ENCODE measurements at places on chromosomes 6 and 20.

DNA sequence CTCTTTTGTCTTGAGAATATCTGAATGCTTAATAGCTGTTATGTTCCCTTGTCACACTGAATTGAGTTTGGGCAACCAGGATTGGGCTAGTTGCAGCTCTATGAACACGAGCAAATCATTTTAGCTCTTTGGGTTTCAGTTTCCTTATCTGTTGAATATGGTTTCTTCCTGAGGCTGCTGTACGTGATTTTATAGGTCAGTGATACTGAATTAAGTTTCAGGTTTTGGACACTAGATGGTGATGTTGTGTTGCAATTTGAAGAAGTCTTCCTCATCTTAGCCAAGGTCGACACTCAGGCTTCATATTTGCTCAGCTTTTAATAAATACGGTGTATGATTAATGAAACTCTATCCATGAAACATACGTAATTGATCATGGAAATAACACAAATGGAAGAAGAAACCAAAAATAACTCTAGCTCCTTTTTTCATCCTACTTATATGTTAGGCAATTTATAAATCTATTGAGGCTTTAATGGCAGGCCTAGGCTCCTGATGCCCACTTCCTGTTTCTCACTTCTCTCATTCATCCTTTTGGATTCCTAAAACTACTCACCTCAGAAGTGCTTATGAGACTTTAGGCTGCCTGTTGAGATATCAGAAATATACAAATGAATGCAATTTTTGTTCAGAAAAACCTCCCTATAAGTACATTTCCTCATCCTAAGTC lies 354.1 kb upstream of the MAP3K7 start:
- DNase-seq = peak; percentile 23

- no peak for DNase-seq
These were observed 74.5 kb downstream of the MACROD2 start for GRCh38 chr20:14069796-14070195.

- DNase-seq = no peak
These were observed 738.6 kb upstream of the GJE1 start for GRCh38 chr6:141394125-141394536.

DNA sequence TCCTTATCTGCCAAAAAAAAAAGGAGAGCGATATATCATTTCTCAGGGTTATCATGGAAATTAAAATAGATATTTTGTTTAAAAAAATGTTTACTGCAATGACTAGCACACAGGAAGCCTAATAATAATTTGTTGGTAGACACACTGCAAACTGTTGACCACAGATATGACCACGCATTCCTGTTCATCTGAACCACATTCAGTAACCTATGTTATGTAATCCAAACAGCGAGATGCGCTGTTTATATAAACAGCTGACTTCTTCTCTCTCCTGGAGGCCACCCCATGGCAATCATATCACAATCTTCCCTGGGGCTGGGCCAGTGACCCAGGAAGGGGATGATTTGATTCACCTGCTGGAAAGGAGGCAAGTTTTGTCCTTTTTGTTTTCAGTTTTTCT lies 129.3 kb upstream of the UST start:
- no peak for DNase-seq

- no peak for DNase-seq
These were observed 97.9 kb downstream of the ARID1B start for GRCh38 chr6:156875062-156875461.

DNA sequence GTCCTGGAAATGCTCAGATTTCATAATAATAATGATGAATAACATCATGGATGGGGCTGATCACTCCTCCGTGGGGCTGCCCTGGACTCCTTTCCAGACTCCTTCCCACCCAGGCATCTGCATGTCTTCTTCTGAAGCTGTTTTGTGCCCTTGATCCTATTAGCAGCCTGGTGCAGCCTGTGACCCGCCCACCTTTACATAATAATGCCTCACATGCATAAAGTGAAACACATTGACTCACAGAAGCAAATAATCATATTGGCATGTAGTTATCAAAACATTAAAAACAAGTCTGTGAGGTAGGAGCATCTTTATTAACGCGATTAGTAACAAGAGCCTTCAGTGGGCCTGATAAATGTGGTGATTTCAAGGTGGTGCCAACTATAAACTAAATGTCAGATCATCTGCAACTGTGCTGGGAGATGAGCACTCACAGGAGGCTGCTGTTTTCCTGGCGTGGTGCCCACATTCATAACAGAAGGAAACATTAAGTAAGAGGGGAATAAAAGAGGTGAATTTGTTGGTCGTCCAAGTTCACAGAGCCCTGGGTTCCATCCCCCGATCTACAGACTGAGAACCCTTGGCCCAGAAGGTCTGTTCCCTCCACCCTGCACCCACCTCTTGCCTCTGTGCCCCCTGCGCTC lies 344.7 kb downstream of the CDH4 start:
- DNase-seq = no peak

GRCh38 chr20:63150391-63150898 lies 65.5 kb downstream of the YTHDF1 start:
- DNase-seq = no peak

DNA sequence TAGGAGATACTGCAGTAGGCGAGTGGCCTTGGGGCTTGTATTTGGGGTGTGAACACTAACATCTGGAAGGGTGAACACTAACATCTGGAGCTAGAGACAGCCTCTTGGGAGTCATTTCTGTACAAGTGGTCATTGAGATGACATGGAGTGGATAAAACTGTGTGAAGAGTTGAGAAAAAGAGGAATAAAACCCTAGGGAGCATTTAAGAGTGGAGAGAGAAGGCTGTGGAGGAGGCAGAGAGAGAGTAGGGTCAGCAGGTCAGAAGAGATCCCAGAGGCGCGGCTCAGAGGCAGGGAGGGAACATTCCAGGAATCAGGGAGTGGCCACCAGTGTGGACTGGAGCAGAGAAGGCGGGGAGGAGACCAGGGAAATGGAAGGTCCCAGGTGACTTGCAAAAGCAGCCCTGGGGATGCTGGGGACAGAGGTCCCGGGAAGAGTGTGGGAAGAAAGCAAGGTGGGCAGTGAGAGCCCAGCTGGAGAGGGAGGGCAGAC lies 202.0 kb upstream of the RNF24 start:
- DNase-seq = no peak

DNA sequence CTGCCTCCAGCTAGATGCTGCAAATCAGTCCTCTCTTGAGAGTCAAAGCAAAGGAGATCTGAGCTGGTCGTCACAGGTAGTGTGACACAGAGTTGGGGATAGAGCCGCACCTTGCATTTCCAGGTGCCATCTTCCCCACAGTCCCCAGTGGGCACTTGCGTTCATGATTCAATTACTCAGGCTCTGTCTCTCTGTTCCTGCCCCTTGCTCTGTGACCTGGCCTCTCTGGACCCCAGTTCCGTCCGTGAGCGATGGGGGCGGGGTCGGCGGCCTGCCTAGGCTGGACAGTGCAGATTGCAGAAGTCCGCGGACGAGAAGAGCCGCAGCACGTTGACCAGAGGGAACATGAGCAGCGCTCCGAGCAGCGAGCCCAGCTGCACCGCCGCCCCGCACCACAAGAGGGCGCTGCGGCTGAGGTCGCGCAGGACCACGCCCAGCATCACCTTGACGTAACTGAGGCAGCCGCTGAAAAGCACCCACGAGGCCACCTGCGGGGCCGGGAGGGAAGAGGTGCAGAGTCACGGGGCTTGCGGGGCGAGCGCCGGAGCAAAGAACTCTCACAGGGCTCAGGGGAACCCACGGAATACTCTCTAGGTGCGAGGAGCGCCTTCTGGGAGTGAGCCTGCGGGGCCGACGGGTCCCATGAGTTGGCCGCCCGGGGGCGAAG lies 7.4 kb downstream of the SLC52A3 start:
- peak; percentile 37 for DNase-seq

DNA sequence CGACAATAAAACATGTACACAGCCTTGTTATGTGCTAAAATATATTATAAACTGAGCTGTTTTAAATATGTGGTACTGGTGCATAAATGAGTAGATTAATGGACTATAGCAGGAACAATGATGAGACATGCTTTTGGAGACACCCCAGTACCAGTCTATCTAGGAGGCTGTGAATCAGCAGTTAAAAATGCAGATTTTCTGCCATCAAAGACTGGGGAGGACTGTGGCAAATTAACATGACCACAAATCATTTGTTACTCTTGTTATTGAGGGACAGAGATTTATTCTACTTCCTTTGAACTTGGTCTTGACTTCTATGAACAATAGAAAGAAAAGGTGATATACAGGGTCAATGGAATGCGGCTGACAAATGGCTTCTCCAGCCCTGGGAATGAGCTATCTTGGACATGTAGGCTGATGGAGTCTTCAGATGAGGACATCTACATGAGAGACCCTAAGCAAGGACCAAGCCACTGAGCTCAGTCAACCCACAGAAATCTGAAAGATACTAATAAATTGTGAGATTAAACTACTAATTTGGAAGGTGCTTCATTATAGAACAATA lies 551.7 kb upstream of the GJE1 start:
- no peak for DNase-seq

GRCh38 chr20:50577175-50578018 lies 67.2 kb downstream of the PTPN1 start:
- DNase-seq = no peak

GRCh38 chr6:33420491-33421343 lies 852 bp downstream of the SYNGAP1 start:
- no peak for DNase-seq

GRCh38 chr6:141752677-141753076 lies 380.0 kb upstream of the GJE1 start:
- no peak for DNase-seq

DNA sequence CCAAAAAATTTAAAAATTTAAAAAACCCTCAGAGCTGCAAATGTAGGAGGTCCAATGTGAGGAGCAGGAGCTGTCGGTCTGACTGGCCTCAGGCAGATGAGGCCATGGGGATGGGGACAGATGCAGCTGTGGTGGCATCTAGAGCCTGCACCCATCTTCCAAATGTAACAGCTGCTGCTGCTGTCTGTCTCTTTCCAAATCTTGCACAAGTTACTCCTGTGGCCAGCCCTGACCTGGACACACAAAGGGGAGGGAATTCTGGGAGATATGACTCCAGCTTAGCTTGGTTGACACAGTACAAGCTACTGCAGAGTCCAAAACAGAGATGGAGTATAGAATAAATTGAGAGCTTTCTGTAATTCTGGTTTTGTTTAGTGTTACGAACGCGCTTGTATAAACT lies 115.2 kb downstream of the PRND start:
- no peak for DNase-seq

GRCh38 chr6:144588697-144589325 lies 303.7 kb downstream of the UTRN start:
- DNase-seq = no peak

GRCh38 chr6:26223650-26224546 lies 136.7 kb downstream of the HFE start:
- DNase-seq = peak; percentile 66

- peak; percentile 45 for DNase-seq
These were observed 801 bp downstream of the FBXL4 start for GRCh38 chr6:98946879-98947410.

DNA sequence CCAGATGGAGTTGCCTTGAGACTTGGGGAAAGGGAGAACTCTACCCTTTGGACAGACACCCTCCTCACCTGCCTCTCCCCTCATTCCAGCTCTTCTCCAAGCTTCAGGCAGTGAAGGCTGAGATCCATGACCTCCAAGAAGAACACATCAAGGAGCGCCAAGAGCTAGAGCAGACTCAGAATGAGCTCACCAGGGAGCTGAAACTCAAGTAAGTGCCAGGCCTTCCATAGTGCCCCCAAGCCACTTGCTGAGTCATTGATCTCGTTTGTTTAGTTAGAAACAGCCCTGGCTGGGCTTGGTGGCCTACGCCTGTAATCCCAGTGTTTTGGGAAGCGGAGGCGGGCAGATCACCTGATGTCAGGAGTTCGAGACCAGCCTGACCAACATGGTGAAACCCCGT lies 39.2 kb downstream of the KIF3B start:
- DNase-seq = no peak

- DNase-seq = peak; percentile 57
These were observed 424 bp upstream of the KIF13A start for GRCh38 chr6:17987697-17988421.

DNA sequence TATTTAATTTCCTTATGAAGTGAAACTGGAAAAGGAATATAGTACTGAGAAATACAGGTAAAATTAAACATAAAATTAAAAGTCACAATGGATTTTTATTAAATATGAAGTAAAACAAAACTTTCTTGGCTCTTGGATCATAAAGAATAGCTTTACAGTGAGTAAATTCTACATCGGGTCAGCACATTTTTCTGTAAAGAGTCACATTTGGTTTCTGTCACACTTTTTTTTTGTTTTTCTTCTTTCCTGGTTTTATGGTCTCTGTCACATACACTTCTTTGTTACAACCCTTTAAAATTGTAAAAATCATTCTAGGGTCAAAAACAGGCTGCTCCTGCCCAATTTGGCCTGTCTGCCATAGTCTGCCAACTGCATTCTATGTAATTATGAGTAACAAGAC lies 254.4 kb upstream of the POU3F2 start:
- no peak for DNase-seq

- DNase-seq = peak; percentile 38
These were observed 1383.5 kb upstream of the DEFB115 start for GRCh38 chr20:29873946-29874345.

DNA sequence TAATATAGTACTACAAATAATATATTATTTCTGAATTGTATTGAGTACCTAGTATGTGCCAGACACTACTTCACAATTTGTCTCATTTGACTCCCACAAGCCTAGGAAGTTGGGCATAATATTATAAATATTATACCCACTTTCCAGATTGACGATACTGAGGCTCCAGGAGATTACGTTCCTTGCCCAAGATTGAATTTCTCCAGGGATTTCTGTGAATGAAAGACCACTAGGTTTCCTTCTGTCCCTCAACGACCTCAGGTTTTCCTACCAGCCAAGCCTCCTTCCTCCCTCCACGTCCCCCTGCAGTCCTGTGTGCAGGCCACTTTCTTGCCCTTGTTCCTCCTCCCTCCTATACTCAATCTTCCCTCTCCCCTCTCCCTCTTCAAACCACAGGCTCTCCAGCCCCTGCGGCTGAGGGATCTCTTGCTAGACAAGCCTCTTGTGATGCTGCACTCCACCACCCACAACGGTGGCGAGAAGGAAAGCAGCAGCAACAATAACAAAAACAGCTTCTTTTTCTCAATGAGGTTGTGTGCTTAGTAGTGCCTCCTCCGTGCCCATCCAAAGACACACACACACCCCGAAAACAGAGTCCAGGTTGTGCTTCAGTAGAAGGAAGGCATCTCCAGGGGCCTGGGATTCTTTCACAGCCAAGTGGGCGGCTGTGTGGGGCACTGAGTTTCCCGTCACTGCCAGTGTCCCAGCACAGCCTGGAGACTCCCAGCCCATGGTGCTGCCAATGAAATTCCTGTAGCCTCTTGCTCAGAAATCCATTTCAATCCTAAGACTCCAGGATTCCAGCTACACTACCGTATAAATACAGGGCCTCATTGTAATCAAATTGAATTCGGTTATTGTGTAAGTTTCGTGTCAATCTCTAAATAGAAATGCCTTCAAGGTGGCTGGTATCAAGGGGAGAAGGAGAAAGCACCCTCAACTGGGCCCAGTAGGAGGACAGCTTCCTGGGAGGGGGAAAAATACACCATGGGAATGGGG lies 94.4 kb downstream of the NCR2 start:
- DNase-seq = no peak

GRCh38 chr6:221531-222349 lies 70.5 kb upstream of the DUSP22 start:
- no peak for DNase-seq

- DNase-seq = no peak
These were observed 804.2 kb downstream of the DHX35 start for GRCh38 chr20:39766333-39766732.

- DNase-seq = no peak
These were observed 276.8 kb downstream of the NRN1 start for GRCh38 chr6:5729813-5730517.

- DNase-seq = no peak
These were observed 47.6 kb downstream of the HTR1B start for GRCh38 chr6:77415706-77416105.
